Stimulated activated CD8-positive, alpha-beta memory T cell treated with anti-CD3 and anti-CD28 coated beads, Interleukin-4, amount 100 ng/mL, for 1 hour (primary cell): ENCODE measurements at places on chromosomes 4 and X.

GRCh38 chr4:94757192-94758140 is at the start of gene BMPR1B:
BMPR1B (plus strand) TSS chr4:94757955; CDS start chr4:95104425, 346,470 bp downstream.
- DNase-seq = no peak

- DNase-seq = no peak
Observed at GRCh38 chr4:48484494-48485168, 1.5 kb downstream of the SLC10A4 start.

DNA sequence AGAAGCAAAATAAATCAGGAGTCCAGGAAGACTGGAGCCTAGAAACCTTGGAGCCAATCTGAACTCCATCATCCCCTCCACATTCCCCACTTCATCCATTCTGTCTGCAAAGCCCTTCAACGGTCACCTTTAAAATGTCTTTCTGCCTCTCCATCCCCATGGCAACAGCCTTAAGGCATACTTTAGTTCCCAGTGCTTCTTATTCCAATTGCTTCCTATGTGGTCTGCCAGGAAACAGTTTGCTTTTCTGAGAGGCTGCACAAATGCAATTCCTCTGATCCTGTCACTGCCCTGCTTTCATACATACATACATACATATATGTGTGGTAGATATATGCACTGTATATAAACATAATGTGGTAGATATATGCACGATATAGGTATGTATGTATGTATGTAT is 786 bp upstream of the MAGEH1 start:
- no peak for DNase-seq

DNA sequence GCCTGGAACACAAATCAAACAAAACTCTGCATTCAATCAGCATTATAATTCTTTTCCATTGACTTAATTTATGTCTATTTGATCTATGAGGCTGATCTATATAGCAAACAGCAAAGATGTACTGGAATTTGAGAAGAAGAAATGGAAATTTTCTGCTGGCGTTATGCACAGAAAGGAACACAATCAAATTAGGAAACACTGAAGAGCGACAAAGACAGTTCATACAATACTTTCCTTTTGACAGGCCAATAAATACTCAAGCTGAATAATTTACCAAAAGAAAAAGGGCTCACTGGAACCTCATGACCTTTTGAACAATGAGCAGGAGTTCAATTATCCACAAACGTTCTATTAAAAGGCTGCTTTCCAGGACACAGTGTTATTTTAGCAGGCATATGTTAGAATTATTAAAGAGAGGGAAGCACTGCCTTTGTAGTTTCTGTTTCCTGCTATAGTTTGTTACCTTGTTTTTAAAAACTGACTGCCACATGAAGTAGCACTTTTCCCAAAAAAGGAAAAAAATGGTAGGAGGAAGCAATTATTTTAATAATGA is 8.1 kb downstream of the PDHA2 start:
- DNase-seq = no peak

DNA sequence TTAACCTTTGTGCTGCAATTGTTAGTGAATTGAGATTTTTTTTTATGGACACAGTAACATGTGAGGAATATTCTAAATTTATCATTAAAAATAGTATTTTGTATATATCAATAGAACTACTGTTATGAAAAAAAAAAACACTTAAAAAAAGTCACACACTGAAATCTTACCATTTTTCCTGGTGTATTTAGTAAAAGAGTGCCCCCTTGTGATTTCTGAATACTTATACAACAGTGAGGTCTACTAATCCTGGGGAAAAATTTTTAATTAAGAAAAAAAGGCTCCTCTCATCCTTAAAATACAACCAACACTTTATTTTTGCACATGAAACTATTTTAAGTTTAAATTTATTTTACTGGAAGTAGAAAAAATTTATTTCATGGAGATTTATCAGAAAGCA is 56.4 kb upstream of the SPOCK3 start:
- no peak for DNase-seq

GRCh38 chrX:104445591-104445990 is 120.4 kb upstream of the IL1RAPL2 start:
- no peak for DNase-seq

DNA sequence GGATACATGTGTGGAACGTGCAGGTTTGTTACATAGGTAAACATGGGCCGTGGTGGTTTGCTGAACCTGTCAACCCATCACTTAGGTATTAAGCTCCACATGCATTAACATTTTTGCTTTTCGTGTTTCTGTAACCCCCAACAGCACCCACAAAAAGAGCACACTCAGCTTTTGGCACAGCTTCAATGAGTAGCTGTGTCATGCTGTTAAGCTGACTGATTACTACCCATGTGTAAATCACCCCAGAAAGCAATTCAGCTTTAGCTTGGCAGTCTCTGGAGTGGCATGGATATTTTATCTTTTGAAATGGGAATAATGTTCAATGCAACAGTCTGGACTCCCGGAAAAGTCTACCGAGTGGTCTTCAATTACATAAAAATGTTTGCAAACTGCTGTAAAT is 734.3 kb downstream of the STIM2 start:
- no peak for DNase-seq

DNA sequence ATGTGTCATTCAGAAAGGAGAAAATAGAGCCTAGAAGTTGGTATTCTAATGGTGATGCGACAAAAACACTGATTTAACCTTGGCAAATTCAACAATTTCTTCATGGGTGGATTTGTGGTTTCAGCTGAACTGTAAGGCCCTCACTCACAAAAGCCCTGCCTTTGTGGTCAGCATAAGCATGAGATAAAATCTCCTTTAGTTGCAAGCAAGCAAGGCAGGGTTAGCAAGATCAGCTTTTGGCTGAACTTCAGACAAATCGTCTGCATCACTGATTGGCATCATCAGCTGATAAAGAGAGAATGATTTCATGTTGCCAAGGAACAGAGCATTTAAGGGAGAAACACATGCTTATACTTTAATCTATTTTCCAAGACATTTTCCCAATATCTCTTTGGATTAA is 2582.2 kb downstream of the PCDH7 start:
- DNase-seq = no peak

DNA sequence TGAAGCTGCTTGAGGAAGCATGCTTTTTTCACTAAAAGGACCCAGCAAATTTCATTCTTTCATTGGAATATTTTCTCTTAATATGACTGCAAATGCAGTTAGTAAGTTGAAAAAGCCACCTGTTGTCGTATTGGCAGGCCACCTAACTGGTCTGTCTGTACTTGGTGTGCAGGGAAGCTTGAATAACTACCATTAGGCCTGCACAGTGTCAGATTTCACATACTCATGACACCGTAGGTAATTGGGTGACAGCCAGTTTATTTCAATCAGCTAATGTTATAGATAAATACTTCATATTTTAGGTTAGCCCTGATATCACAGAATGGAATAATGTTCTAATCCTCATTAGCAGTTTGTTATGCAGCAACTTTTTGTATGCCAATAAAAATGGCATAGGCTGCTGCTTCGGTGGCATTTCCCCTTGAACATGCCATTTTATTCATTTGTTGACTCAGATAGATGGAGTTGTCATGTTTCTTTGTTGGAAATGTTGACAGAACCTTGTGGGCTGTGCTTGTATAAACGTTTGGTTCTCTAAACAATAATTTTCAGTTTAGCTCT is 173.7 kb downstream of the RPA4 start:
- no peak for DNase-seq

DNA sequence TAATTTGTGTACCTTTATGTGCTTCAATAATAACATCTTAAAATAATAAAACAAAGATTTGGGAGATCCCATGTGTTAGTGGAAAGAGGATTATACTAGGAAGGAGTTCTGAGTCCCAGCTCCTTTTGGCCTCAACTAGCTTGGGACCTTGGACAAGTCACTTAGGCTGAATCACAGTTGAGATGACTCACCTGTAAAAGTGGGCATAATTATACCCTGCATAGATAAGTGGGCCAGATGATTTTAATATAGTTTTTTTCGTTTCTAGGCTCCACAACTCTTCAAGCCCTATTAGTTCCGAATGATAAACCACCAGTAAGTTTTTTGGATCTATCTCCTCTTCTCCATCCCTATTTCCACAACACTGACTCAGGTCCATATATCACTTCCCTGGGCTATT is 131.8 kb downstream of the ENOX2 start:
- DNase-seq = no peak

- no peak for DNase-seq
Observed at GRCh38 chrX:17744896-17745523, 7.7 kb downstream of the SCML1 start.

- DNase-seq = no peak
Observed at GRCh38 chrX:9635803-9636202, 129.8 kb downstream of the GPR143 start.

DNA sequence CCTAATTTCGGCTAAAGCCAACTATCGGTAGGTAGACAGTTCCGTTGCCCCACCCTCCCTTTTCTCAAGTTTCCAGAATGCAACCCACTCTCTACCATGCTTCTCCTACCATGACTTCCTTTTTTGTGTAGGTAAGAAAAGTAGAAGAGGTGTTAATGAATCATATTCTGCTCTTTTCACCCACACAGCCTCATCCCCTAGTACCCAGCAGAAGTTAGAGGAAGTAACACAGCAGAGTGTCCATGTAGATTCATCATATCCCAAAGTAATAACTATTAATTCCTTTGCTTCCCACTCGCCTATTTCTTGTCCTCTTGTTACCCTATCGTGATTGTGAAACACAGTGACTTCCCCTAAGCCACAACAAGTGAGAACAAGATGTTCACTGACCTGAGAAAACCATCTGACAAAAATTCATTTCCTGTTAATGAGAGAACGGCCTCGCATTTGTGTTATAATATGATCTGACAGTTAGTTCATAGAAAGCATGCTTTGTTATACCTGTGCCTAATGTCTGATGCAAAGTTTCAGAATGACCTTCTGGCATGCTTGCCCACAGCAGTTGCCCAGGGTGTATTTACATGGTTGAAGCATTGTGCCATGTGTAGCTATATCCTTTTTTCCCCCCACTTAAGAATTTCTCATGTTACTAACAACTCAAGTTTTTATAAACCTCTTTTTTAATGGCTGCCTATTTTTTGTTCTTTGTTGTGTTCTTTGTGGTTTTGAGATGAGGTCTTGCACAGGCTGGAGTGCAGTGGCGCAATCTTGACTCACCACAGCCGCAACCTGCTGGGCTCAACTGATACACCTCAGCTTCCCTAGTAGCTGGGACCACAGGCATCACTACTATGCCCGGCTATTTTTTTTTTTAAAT is 185.6 kb downstream of the RAP1GDS1 start:
- DNase-seq = no peak

- no peak for DNase-seq
Observed at GRCh38 chr4:2085496-2085901, 26.4 kb downstream of the NAT8L start.

GRCh38 chr4:77742054-77742453 is 77.1 kb downstream of the CNOT6L start:
- no peak for DNase-seq

DNA sequence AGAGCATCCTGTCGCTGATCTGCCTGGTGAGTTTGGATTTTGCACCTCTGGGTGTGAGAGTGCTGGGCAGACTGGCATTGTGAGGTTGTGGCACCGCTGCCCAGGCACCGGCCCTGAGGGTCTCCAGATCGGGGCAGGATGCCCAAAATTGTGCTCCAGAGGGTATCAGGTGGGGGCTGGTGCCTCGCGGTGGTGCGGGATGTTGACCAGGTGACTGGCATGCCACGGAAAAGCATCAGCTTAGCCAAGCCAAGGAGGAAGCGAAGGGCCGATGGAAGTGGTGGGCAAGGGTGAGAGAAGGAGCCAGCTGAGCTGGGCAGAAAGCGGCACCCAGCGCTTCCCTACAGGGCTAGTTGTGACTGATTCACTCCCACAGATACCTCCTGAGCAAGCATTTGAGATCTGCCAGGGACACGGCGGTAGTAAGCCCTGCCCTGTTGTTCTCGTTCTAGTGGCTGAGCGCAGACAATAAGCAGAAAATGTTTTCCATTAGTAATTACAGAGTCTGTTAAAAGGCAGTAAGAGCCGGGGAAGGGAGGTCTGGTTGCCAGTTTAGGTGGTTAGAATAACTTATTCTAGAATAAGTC is 809 bp downstream of the ZFP92 start:
- DNase-seq = no peak

DNA sequence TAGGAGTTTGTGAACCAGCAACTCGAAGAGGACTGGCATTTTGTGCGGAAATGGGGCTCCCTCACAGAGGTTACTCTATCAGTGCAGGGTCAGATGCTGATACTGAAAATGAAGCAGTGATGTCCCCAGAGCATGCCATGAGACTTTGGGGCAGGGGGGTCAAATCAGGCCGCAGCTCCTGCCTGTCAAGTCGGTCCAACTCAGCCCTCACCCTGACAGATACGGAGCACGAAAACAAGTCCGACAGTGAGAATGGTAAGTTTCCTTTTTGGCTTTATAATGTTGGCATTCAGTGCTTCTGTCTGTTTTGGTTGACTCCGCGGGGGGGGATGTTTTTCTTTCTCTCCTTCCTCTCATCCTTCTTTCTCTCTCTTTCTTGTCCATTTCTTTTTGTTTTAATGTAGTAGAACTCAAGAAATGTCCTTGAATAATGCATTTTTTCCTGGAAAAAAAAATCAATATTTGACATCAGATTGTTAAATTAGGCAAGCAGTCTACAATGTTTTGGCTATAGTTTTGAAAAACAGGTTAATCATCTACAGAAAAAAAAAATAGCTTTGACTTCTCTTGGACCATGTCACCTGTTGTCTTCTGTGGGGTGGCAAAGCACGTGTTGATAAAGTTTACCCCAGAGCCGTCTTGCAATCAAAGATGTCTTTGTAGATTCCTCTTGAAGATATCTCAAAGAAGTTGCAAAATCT is 103.6 kb downstream of the TENM3 start:
- DNase-seq = no peak

GRCh38 chr4:109005523-109005922 is 242.7 kb upstream of the ETNPPL start:
- DNase-seq = no peak

DNA sequence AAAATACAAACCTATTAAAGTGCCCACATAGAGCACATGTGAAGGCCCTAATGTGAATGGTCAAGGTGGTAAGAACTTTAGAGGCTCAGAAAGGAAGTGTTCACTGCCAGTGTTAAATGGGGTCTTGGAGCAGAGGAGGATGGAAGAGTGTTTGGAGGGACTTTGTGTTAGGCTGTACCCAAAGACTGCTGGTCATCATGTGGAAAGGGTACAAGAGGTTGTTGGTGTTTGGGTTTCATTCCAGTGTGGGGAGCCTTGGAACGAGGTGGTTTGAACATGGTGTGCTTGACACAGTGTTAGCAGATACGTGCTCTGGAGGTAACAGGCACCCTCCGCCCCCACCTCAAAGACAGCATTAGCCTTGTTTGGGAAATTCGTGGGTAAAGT is 73.1 kb downstream of the RAPGEF2 start:
- no peak for DNase-seq

DNA sequence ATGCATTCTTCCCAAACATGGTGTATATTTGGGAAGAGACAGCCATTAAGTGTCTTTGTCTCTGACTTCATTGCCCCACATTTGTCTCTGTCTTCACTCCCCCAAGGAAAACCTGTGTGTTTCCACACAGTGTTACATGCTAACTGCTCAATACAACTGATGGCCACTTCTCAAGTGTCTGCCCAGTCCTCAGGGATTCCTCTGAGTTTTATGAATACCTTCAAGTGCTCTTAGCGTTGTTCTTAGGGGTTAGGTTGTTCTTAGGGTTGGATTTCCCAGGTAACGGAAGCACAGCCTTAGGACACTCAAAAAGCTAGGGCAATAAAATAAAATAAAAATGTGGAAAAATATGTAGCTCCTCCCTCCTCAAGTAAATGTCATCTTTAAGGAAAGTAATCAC is 64.7 kb upstream of the PLAC8 start:
- DNase-seq = no peak
